ENCODE measurements at places on chromosomes 13 and 19. TPM values are rescaled to one million over a fixed set of nuclear protein-coding genes. Genes with fewer than 3 reads are reported as not detected.

Gene KLF5
- 59.3 TPM for total RNA-seq

Gene PRR20E
- total RNA-seq = not detected

Gene DIAPH3
- total RNA-seq = 4.3 TPM

Gene WDR87
- not detected for total RNA-seq

Gene CEACAM16
- not detected for total RNA-seq

Gene SELENOV
- total RNA-seq = not detected

Gene SHISA7
- total RNA-seq = not detected

Gene TMC4
- 38.2 TPM for total RNA-seq

Gene NDUFA11
- 317 TPM for total RNA-seq

Gene SHKBP1
- 22.9 TPM for total RNA-seq

Gene SWSAP1
- 0.21 TPM for total RNA-seq

Gene RYR1
- total RNA-seq = 0.48 TPM

Gene GIPC3
- not detected for total RNA-seq

Data from tracheal epithelial cell (primary cell).